ENCODE measurements at places on chromosomes 4 and X. TPM values are rescaled to one million over a fixed set of nuclear protein-coding genes. Genes with fewer than 3 reads are reported as not detected.

GRCh38 chrX:117487421-117487820 lies 629.2 kb downstream of the KLHL13 start:
- no peak for DNase-seq

DNA sequence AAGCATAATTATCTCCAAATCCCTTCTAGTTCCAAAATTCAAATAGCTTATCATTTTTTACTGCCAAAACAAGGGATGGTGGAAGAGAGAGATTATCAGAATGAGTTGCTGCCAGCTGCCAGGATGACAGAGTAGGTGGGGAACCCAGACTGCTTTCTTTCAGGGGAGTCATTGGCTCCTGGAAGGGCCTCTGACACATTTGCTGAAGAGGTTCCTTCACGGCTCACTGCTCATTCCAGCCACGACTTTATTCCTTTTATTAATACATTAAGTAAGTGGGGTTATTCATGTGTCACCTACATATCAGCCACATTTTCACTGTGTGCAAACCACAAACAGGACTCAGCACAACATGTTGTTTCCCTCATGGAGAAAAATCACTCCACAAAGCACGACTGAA lies 12.7 kb upstream of the SMIM43 start:
- no peak for DNase-seq

- no peak for DNase-seq
Measured at GRCh38 chr4:114694770-114695169, 96.2 kb downstream of the UGT8 start.

DNA sequence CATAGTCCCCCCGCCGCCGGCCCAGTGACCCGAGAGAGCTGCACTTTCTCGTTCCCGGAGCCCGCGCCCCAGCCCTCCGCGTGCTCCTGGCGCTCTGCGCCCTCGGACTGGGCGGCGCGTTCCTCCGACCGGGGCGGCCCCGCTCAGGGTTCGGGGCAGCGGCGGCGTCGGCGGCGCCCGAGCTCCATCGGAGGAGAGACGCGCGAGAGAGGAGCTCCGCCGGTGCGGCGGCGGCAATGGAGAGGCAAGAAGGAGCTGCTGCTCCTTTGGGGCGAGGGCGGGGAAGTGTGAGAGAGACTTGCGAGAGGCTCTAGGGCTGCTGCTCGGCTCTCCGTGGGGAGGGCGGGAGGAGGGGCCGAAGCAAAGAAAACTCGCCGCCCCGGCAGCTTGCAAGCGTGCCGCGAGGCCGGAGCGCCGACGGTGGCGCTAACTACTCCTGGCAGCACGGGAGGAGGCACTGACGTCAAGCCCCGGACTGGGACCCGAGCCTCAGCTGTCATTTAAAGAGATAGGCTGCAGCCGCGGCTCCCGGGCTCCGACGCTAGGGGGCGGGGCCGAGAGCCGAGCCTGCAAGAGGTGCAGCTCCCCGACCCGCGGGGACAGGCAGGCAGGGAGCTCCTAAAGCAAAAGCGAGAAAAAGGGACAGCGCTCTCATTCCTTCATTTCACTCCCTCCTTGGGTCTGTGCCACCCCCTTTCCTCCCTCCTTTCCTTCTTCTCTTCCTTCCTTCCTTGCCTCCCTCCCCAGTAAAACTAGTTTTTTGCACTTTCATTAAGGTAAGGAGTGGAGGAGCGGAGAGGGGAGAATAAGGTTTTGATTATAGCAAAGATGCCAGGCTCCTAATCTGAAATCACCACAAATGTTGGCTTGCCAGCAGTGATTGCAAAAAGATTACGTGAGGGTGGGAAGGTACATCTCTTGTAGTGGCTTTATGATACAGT lies at the start of gene KCTD8:
Gene KCTD8, minus strand, starts transcription at position 289 of the 941 bp plus-strand sequence.
- DNase-seq = peak; percentile 68

DNA sequence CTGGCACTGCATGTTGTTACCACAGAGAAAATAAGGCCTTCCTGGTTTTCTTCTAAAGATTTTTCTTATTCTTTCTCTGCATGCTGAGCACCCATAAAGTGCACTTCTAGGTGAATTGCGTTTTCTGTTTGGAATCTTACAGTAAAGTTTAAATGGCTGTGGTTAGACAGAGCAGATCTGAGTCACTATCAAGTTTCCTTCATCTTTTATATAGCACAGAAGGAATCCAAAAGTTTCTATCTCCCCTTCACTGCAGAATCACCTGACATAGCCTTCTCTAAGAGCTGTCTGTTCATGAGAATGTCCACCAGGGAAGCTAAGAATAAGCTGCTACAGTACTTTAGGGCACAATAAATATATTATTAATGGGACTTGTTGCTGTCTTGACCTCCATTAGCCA lies 455.5 kb upstream of the FAM241A start:
- no peak for DNase-seq

Gene USP53
- 7.1 TPM for total RNA-seq

DNA sequence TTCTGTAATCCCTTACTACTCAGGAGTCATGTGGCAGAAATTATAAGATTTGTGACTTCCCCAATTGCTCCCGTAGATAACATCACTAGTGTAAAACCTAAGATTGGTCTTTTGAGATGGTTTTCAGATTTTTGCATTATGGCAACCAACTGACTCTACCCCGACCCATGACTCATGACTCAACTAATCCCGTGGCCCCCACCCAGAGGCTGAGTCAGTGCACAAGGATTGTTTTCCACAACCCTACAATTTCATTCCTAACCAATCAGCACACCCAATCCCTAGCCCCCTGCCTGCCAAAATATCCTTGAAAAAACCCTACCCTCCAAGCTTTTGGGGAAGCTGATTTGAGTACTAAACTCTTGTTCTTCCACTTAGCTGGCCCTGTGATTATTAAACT lies 109.4 kb upstream of the FAM9C start:
- no peak for DNase-seq

DNA sequence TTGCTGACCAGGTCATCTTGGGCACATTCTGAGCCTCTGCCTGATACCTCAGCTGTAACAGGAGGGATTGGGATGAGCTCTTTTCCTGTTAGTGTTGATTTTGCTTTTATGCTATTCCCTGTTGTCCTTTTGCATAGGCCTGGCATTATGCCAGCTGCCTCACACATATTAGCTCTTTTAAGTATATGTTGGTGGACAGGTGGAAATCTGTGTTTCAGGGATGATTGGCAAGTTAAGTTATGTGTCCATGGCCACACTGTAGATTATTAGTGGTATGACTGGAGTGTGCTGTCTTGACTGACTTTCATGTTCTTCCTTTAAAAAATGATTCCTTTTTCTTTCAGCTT lies 28.9 kb downstream of the NSD2 start:
- DNase-seq = no peak

- DNase-seq = no peak
Measured at GRCh38 chrX:32525234-32525633, 686.1 kb downstream of the DMD start.

Gene PF4V1
- not detected for total RNA-seq

DNA sequence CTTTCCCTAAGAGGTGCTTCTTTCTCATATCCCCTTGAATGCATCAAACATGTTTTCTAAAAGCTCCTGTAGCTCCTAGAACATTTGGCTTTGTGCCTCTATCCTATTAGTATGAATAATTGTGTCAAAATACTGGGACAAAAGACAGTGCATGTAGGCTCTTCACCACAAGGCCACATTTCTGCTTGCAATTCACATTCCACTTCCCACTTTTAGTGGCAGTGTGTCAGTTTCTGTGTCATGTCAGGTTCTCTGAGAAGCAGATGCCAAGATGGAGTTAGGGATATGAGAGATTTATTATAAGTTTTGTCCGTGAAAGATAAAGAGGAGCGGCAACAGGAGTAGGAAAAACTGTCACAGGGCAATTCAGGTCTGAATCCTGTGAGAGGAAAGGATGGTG lies 61.3 kb upstream of the GPRIN3 start:
- DNase-seq = no peak

GRCh38 chr4:147723326-147723725 lies 8.6 kb upstream of the ARHGAP10 start:
- no peak for DNase-seq

DNA sequence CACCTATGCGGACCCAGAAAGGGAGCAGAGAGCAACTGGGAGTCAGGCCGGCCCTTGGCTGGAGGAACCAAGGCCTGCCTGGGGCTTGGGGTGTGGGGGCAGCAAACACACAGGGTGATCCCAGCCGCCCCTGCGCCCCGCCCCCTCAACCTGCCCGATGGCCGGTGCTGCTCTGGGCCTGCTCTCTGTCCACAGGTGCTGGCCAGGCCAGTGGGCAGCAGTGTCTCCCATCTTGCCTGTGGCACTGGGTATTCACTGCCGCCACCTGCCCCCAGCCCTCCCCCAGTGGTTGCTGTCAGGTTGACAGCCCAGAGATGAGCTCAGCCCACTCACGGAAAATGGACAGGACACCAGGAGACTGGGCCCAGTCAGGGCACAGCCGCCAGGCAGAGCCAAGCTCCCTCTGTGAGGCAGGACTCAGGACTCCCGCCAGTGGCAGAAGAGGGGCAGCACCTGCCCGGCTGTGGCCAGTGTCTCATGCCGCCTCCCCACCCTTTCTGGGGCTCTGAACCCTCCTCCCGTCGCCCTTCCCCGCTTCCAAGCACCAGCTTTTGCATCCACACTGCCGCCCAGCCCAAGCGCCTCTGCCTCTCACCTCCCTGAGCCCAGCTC lies 4.7 kb downstream of the NKX1-1 start:
- DNase-seq = no peak

- no peak for DNase-seq
Measured at GRCh38 chr4:87983996-87984395, 8.5 kb downstream of the SPP1 start.

GRCh38 chr4:57424232-57424897 lies 314.2 kb upstream of the IGFBP7 start:
- DNase-seq = no peak

Gene NHSL2
- 7.9 TPM for total RNA-seq

Gene AFF2
- 0.13 TPM for total RNA-seq

Gene PNMA6F
- not detected for total RNA-seq

DNA sequence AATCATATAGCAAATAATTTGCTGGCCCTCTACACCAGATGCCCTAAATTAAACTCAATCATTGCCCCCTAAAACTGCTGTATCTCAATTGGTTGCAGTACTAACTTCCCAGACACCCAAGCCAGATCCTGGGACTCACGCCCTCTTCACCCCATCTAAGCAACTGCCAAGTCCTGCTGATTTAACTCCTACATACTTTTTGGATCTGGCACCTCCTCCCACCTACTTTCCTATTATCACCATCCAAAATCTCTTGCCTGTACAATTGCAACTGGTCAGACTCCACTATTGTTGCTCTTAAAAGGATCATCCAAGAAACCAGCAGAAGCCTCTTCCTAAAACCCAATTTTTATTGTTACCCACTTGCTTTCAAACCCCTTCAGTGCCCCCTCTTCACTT lies 4.7 kb upstream of the HSD17B10 start:
- DNase-seq = no peak

- DNase-seq = peak; percentile 17
Measured at GRCh38 chrX:68685685-68686084, 38.2 kb downstream of the STARD8 start.

- no peak for DNase-seq
Measured at GRCh38 chrX:28960063-28960462, 372.8 kb downstream of the IL1RAPL1 start.

GRCh38 chr4:40238008-40238699 lies 41.3 kb downstream of the RHOH start:
- DNase-seq = no peak

Gene MAGEA2
- total RNA-seq = not detected

- DNase-seq = no peak
Measured at GRCh38 chr4:76905521-76905920, 7.6 kb upstream of the SOWAHB start.

DNA sequence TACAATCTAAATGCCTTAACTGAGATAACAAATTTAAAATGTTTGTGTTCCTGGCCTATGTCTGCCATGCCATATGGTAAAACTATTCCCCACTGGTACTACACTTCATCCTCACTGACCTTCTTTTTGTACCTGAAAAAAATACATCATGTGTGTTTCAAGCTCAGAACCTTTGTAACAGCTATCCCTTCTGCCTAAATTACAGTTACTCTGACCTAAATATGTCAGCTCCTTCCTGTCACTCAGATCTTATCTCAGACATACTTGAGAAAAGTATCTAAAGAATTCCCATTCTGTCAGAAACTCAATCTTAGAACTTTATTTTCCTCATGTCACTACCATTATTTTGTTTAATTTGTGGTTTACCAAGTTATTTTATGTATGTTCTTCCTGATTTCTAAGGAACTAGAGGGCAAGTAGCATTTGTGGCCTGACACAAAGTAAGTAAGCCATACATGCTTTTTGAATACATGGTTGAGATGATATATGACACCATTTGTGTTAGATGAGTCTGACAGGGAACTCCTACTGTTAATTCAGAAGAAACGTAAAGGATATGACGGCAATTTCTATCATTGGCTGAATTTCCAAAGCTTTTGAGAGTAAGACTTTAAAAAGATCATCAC lies 456.5 kb upstream of the NDST3 start:
- DNase-seq = no peak

DNA sequence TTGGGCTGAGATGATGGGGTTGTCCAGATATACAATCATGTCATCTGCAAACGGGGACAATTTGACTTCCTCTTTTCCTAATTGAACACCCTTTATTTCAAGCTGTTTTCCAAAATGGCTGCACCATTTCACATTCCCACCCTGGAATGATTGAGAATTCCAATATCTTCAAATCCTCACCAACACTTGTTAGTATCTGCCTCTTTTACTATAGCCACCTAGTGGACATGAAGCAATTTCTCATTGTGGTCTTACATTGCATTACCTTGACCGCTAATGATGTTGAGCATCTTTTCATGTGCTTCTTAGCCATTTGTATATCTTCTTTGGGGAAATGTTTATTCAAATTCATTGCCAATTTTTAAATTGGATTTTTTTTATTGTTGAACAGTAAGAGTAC lies 364.8 kb downstream of the SMARCA1 start:
- DNase-seq = no peak

GRCh38 chrX:8190341-8190830 lies 19.3 kb upstream of the VCX2 start:
- no peak for DNase-seq

Gene SAGE1
- total RNA-seq = not detected

All from activated CD4-positive, alpha-beta memory T cell treated with anti-CD3 and anti-CD28 coated beads, Interleukin-2, amount 10 ng/mL, durations not matched to agents 7 days and 5 days (primary cell).